ENCODE measurements at places on chromosomes 16 and 17. TPM values are rescaled to one million over a fixed set of nuclear protein-coding genes. Genes with fewer than 3 reads are reported as not detected.

DNA sequence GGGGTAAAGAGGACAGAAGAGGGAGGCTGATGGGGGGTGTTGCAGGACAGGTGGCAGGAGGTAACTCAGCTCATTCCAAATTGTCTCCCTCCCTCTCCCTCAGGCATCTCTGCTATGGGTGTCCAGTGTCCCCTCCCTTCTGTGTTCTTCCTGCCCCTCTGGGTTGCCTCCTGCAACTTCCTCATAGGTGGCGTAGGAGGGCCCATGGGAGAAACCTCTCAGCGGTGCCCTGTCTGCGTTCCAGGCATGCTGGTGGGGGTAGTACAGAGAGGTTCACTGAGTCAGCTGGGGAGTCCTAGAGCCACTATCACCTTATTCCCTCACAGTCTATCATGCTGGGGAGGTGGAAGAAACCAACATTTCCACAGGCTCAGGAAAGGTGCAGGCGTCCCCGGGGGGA, 14.7 kb upstream of the ODF4 start:
- no peak for DNase-seq

DNA sequence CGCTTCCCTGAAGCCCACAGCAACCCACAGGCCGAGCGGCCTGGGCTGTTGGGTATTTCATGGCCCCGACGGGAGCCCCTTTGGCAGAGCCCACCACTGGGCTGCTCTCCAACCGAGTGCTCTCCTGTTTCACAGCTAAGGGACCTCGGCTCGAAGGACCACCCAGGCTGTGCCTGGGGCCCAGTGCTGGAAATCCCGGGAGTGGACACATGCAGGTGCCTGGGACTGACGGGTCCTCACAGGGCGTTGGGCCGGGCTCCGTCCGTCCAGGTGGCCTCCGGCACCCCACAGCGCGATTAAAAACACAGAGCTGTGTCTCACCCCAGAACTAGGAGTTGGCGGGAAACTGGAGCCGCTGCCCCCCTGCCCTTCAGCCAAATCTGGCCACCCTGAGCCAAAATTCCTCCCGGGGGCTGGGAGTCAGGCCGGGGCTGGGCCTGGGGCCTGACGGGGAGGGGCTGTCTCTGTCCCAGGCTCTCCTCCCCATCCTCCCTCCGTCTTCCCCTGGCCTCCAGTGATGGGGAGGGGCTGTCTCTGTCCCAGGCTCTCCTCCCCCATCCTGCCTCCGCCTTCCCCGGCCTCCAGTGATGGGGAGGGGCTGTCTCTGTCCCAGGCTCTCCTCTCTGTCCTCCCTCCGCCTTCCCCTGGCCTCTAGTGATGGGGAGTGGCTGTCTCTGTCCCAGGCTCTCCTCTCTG, 14.1 kb downstream of the UTS2R start:
- no peak for DNase-seq

DNA sequence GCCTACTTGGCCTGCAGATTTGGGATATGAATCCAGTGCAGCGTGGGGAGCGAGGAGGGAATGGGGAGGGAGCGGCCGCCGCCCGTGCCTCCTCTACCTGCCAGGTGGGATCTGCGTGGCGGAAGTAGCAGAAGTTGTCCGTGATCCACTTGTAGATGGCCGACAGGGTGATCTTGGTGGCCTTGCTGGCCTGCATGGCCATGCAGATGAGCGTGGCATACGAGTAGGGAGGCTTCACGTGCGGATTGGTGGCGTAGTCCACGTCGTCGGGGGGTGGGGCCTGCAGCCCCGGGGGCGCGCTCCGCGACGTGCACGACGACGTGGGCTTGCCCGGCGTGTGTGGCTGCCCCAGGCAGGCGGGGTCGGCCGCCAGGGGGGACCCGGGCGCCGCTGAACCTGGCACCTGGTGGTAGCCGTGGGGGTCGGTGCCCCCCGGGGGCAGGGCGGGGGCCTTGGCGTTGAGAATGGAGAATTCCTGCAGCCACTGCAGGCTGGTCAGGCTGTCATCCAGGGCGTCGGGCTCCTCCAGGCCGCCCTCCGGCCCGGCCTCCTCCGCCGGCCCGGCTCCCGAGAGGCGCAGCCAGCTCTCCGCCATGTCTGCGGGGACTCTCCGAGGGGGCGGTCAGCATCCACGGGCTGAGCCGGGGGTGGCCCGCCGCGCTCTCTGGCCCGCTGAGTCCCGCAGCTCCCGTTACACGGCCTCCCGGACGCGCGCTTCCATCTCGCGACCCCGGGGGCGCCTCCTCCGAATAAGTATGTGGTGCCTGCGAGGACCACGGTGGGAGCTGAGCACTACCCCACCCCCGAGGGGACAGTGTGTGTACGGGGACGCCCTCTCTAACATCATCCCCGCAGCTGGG, 1.0 kb downstream of the FOXJ1 start:
- no peak for DNase-seq

DNA sequence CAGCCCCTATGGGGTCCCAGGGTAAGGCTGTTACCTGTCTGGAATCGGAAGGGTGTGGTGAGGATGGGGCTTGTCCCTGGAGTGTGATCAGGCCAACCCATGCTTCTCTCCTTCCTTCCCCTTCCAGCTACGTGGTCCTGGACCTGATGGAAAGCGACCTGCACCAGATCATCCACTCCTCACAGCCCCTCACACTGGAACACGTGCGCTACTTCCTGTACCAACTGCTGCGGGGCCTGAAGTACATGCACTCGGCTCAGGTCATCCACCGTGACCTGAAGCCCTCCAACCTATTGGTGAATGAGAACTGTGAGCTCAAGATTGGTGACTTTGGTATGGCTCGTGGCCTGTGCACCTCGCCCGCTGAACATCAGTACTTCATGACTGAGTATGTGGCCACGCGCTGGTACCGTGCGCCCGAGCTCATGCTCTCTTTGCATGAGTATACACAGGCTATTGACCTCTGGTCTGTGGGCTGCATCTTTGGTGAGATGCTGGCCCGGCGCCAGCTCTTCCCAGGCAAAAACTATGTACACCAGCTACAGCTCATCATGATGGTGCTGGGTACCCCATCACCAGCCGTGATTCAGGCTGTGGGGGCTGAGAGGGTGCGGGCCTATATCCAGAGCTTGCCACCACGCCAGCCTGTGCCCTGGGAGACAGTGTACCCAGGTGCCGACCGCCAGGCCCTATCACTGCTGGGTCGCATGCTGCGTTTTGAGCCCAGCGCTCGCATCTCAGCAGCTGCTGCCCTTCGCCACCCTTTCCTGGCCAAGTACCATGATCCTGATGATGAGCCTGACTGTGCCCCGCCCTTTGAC, 2.4 kb downstream of the MAPK7 start:
- no peak for DNase-seq

- no peak for DNase-seq
Observed at GRCh38 chr17:298791-299450, 53.7 kb downstream of the RPH3AL start.

DNA sequence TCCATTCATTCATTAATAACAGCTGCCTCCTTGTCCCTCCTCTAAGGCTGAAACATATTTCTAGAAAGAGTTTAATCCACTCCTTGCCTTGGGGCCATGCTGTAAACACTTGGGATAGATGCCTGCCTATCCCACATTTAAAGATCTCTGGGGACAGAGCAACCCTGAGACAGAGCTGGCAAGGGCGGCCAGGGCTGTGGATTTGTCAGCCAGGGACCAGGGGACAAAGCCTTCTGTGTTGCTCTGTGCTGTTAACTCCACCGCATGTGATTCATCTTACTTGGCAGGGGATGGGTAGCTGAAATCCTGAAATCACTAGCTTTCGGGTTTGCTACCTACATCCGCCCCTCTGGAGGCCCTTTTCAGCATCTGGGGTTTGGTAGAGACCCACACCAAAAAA, 392.9 kb downstream of the SLC39A11 start:
- no peak for DNase-seq

DNA sequence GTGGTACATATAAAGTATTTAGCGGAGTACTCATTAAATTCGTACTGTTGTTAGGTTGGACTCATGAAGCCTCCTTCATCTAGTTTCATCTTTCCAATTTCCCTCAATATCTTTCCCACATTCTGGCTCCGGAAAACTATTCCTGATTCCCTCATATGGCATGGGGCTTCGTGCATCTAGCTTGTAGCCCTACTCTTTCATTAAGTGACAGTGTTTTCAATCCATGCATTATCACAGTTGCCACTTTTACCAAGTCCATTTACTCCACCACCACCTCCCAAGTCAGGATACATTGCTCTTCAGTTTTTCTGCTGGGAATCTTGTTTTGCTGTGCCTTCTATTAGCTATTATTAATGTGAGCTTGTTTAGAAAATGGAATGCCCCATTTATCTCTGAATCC, 1032.1 kb upstream of the RBFOX1 start:
- no peak for DNase-seq

- no peak for DNase-seq
Observed at GRCh38 chr16:28904363-28904762, 20.7 kb downstream of the RABEP2 start.

DNA sequence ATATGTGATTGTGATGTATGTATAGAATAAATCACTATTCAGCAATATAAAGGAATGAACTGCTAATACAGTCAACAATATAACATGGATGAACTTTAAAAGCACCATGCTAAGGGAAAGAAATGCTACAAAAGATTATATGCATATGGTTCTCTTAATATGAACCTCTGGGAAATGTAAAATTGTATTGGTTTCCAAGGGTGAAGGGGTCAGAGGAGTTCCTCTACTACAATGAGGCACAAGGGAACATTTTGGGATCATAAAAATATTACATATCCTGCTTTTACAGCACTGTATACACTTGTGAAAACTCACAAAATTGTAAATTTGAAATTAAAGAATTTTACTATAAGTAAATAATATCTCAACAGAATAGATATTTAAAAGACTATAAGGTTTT, 111.4 kb downstream of the CA10 start:
- DNase-seq, result no peak

DNA sequence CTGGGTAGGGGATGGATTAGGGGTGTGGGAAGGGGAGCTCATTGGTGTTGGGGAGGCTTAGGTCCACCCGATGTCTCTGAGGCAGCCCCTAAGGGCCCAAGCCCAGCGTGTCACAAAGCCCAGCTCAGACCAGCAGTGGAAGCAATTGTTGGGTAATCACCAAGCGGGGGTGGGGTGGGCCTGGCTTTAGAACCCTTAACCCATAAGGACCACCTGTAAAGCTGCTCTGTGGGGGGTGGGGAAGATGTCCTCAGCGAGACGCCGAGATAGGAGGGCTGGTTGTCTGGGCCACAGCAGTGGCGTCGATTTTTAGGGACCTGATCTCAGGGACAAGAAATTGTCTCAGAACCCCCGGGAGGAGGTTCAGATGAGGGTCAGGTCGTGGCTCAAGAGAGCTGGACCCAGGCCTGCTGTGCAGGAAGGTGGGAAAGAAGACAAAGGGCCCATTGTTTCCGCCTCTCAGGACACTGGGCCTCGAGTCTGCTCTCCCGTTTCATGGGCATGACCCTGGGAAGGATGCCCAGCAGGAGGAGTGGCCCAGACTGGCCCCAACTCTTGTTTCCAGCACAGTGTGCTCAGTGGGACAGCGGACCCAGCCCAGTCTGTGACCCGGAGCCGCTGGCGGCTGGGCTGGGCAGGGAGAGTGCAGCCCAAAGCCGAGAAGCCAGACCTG, 15.9 kb downstream of the ST6GALNAC2 start:
- no peak for DNase-seq

DNA sequence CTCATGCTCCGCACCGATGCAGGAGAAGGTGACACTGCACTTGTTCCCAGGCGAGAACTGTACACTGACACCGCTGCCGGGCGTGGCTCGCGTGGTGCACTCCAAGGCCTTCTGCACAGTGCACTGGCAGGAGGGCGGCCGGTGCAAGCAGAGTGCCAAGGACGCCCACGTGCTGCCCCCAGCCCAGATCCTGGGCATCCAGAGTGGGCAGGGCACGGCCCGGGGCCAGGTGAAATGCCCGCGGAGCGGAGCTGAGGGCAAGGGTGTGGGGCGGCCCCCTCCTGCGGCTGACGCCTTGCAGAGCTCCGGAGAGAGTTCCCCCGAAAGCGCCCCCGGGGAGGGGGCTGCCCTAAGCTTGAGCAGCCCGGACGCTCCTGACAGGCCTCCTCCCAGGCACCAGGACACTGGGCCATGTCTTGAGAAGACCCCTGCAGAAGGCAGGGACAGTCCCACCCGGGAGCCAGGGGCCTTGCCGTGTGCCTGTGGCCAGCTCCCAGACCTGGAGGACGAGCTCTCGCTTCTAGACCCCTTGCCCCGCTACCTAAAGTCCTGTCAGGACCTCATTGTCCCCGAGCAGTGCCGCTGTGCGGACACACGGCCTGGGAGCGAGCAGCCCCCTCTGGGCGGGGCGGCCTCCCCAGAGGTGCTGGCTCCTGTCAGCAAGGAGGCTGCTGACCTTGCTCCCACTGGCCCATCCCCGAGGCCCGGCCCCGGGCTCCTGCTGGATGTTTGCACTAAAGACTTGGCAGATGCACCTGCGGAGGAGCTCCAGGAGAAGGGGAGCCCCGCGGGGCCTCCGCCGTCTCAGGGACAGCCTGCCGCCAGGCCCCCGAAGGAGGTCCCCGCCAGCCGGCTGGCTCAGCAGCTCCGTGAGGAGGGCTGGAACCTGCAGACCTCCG, 21.9 kb upstream of the JPT2 start:
- no peak for DNase-seq

DNA sequence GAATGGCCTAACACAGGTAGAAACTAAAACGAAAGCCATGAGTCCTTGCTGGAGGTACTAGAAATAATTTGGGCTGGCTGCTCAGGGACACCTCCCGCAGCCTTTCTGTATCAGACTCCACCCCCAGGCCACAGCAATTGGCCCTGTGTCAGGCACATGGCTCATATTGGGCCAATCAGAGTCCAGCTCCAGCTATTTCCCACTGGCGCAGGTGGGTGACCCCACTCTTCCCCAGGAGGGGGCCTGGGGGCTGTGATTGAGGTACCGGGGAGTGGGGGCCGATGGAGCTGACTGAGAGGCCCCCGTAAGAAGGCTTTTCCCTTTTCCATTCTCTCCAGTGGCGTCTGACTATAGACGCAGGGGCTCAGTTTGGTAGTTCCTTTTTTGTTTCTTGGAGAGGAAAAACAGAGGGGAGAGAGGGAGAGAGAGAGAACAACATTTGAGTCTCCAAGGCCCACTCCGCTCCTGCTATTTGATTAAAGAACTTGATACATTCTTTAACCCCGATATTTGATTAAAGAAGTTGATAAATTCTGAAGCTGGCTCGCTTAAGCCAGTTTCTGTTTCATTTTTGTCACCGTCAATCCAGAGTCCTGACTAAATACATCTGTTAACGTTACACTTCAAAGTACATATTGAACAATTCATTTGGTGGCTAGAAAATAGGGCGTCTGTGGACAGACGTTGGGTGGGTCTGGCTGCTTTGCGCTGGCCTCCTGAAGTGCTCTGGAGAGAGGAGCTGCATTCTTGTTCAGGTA, 26.3 kb downstream of the FOXL1 start:
- no peak for DNase-seq

DNA sequence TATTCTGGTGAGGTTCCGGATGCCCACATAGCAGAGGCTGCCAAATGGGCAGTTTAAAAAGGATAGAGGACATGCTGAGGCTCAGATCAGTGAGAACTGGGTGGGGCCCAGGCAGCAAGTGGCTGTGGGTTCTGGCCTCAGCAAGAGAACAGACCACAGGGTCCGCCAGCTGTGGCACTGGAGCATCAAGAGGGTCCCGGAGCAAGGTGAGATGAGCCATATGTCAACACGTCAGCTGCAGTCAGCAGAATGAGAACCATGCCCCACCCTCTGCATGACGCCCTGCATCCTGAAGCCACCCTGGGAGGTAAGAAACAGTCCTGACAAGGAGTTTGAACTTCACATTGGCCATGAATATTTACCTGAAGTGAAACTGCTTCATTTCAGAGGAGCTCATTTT, 20.1 kb upstream of the CCL5 start:
- DNase-seq, result no peak

GRCh38 chr17:9811537-9811936, 10.3 kb downstream of the GSG1L2 start:
- DNase-seq, result no peak

Gene BCO1
- not detected for total RNA-seq

Gene CA4
- total RNA-seq, result 0.20 TPM

Gene SLC35G3
- total RNA-seq, result not detected

Gene DYNLRB2
- total RNA-seq, result not detected

Gene KRT27
- total RNA-seq, result not detected

Gene HLF
- 1.5 TPM for total RNA-seq

Measured in HCT116 (cell line).